ENCODE measurements at places on chromosomes 2 and 18. TPM values are rescaled to one million over a fixed set of nuclear protein-coding genes. Genes with fewer than 3 reads are reported as not detected.

DNA sequence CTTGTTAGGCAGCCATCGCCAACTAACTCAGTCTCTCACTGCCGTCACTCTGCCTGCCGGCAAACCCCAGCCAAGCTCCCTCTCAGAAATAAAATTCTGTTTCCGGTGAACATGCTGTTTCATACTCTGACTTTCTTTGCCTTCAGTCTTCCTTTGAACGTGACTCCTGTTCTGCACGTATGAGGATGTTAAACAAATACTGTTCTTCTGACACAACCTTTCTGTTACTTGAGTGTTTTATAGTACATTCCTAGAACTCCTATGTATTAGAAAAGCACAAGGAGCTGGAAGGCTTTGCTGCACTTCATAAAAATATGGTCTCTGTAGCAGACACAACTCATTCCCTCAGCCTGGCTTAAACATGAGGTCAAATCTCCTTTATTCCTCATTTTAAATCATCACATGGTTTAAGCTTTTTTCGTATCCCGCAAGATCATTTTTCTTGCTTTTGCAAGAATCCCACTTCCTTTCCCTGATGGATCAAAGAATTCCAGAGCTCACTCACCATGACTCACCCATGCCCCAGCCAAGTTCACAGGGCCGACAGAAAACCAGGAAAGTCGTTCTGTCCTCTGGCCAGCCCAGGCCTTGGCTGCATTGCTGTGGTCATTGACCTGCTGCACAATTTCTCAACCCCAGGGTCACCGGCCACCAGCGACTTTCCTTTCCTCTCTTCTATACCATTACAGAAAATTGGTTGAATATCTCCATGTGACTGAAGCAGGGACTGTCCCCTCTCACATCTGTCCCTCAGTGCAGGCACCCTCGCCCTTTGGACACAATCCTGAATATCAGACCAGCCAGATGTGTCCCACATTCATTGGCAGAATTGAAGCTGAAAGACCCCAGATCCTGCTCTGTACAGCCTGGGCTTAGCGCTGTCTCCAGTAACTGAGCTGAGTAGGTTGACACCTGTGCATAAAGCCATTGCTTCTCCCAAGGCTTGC, 183.1 kb upstream of the ARL4C start:
- no peaks in the 10 kb centered on the region for H3K36me3 ChIP-seq
- no peak overlapping the region for H3K4me3 ChIP-seq
- DNase-seq: no peak
- peak overlapping the region; percentile 27 for H3K27ac ChIP-seq
- no peaks in the 10 kb centered on the region for H3K27me3 ChIP-seq

- H3K4me3 ChIP-seq: no peak overlapping the region
- DNase-seq: no peak
- no peak overlapping the region for H3K27ac ChIP-seq
- no peaks in the 10 kb centered on the region for H3K36me3 ChIP-seq
Observed at GRCh38 chr2:180520921-180521581, 459.4 kb upstream of the UBE2E3 start.

DNA sequence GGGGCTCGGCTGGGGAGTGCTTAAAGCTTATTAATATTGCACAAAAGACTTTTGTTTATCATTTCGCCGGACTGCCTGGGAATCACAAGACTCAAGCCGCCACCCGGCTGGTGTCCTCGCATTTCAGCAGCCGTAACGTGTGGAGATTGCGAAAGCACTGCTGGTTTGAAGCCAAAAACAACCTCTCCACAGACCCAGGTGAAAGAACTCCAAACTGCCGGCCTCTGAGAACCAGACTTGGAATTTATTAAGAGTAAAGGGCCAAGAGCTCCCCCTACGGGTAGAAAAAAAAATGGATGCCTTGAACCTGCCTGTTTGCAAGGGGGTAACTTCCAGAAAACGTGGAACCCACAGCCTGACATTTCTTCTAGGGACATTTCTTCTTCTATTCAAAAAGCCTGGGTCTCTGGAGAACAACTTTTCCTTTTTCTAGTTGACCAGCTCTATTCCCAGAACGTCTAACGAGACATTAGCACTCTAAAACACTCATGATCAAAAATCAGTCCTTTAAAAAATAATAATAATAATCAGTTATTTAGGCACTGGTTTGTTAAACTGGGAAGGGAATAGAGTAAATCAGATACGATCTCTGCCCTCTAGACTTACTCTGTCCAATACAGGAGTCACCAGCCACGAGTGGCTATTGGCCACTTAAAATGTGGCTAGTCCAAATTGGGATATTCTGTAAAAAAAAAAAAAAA, 216.3 kb downstream of the C1D start:
- H3K27me3 ChIP-seq: no peaks in the 10 kb centered on the region
- no peak overlapping the region for H3K27ac ChIP-seq
- peak; percentile 73 for DNase-seq
- no peaks in the 10 kb centered on the region for H3K36me3 ChIP-seq
- H3K4me3 ChIP-seq: peak overlapping the region; percentile 8

GRCh38 chr18:13272416-13272815, 53.9 kb downstream of the LDLRAD4 start:
- H3K27me3 ChIP-seq: no peaks in the 10 kb centered on the region
- DNase-seq: no peak
- H3K36me3 ChIP-seq: no peaks in the 10 kb centered on the region

GRCh38 chr2:226524381-226524843, 275.2 kb downstream of the IRS1 start:
- no peaks in the 10 kb centered on the region for H3K27me3 ChIP-seq
- H3K4me3 ChIP-seq: no peak overlapping the region
- DNase-seq: no peak
- H3K36me3 ChIP-seq: no peaks in the 10 kb centered on the region

DNA sequence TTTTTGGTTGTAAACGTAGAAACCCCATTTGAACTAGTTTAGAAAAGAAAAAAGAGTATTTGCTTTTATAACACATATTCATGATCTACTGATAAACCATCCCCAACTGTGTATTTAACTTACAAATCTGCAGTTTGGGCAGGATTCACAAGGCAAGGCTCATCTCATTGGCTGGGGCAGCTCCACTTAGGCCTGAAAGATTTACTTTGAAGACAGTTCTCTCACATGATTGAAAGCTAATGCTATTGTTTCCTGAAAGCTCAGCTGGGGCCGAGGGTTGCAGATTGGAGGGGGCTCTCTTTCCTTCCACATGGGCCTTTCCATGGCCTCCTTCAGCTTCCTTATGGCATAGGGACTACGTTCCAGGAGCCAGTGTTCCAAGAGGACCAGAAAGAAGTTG, 47.4 kb downstream of the ARHGAP15 start:
- no peaks in the 10 kb centered on the region for H3K4me1 ChIP-seq
- H3K4me3 ChIP-seq: no peak overlapping the region
- DNase-seq: no peak
- no peak overlapping the region for H3K27ac ChIP-seq

DNA sequence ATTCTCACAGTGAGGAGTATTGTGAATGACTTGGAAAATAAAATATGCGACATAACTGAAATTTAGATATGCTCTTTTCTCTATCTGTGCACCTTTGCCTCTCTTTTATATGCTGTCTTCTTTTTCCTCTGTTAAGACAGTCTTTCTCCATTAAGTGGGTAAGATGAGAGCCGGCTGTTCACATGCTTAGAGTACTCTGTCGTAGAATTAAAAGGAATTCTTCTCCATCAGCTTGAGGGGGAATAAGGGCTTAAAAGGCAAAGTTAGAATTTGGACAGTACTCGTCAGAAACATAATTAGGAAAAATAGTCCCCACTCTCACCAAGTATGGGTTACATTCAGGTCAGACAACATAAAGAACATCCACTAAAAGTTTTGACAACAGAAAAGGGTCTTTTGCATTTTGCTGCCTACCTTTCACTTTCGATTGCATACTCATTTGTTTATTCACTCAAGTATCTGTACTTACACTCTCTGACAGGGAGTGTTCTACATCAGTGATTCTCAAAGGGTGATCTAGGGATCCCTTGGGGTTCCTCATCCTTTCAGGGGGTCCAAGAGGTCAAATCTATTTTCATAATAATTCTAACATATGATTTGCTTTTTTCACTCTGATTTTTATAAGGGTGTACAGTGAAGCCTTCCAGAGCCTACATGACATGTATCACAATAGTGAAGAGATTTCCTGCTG, 48.0 kb downstream of the ARHGAP15 start:
- H3K27me3 ChIP-seq: no peaks in the 10 kb centered on the region
- no peaks in the 10 kb centered on the region for H3K36me3 ChIP-seq
- no peak for DNase-seq
- H3K4me1 ChIP-seq: no peaks in the 10 kb centered on the region
- H3K4me3 ChIP-seq: no peak overlapping the region
- no peak overlapping the region for H3K27ac ChIP-seq

DNA sequence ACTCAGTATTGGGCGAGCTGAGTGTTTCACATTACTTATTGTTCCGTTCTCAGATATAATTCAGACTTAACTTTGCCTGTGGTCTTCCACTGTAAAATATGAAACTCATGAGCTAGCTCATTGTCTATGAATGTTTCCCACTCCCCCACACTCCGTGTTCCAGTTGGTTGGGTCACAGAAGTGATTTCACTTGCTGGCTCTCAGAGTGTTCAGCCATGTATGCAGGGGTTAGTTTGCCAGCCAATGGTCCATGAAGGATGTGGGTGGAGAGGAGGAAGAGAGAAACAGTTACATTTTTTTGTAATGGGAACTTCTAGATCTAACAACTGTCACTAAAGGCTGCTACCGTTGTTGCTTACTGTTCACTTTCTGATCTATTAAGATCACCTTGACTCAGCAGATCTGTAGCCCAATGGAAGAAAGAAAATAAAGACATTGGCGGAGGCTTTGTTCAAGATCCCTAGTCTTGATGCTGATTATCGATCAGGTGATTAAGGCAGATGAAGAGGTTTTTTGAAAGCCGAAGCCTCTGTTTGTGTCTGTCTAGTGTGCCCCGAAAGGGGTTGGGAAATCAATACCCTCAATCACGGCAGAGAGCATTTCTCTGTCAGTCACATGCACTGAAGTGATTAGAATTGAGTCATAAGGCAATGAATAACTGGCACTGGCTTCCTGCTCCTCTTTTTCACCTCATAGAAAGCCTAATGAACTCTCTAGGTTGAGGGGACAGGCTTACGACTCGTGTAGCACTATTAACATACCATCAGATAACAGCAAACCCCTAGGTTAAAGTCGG, 279.7 kb upstream of the FIGN start:
- H3K27ac ChIP-seq: no peak overlapping the region
- no peak overlapping the region for H3K4me3 ChIP-seq
- H3K36me3 ChIP-seq: no peaks in the 10 kb centered on the region
- H3K27me3 ChIP-seq: peaks cover 3% of the 10 kb centered on the region
- no peak for DNase-seq

- no peak overlapping the region for H3K27ac ChIP-seq
- H3K36me3 ChIP-seq: no peaks in the 10 kb centered on the region
- DNase-seq: no peak
- no peak overlapping the region for H3K4me3 ChIP-seq
- H3K27me3 ChIP-seq: no peaks in the 10 kb centered on the region
Observed at GRCh38 chr2:118202707-118203303, 114.5 kb downstream of the INSIG2 start.

DNA sequence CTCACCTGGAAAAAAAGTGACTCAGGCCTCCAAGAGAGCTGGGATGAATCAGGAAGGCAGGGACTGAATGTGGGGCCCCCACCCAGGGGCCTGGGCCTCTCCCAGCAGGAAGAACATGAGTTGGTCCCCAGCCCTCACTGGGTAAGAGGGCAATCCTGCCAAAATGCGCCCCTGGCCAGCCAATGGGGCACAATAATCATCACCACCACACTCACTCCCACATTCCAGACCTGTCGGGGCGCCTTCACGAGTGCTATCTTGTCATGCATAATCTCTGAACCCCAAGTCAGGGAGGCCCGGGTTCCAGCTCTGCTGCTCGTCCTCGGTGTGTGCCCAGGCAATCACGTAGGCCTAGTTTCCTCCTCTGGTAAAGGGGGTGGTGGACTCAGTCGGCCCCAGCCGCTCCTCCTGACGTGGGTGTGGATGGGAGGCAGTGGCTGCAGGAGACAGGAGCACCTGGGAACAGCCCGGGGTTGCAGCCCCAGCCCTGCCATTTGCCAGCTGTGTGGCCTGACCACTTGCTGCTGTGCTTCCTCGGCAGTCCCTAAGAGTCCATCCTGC, 115.1 kb downstream of the CYP26B1 start:
- peak overlapping the region; percentile 45 for H3K27ac ChIP-seq
- DNase-seq: peak; percentile 55
- H3K36me3 ChIP-seq: no peaks in the 10 kb centered on the region
- H3K4me3 ChIP-seq: peak overlapping the region; percentile 3
- no peaks in the 10 kb centered on the region for H3K27me3 ChIP-seq

DNA sequence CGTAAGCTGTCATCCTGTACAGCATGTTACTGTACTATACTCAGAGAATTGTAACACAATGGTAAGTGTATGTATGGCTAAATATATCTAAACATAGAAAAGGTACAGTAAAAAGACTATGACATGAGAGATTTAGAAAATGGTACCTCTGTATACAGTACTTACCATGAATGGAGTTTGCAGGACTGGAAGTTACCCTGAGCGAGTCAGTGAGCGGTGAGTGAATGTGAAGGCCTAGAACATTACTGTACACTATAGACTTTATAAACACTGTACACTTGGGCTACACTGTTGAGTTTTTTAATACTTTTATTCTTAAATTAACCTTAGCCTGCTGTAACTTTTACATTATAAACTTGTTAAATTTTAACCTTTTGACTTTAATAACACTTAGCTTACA, 1.5 kb downstream of the DDX18 start:
- H3K36me3 ChIP-seq: peaks cover 18% of the 10 kb centered on the region
- H3K4me1 ChIP-seq: peaks cover 6% of the 10 kb centered on the region
- H3K4me3 ChIP-seq: no peak overlapping the region
- DNase-seq: no peak
- H3K27me3 ChIP-seq: no peaks in the 10 kb centered on the region
- peak overlapping the region; percentile 89 for H3K27ac ChIP-seq

GRCh38 chr18:67509741-67510391, 6.7 kb downstream of the DSEL start:
- peaks cover 2% of the 10 kb centered on the region for H3K36me3 ChIP-seq
- H3K4me3 ChIP-seq: no peak overlapping the region
- no peaks in the 10 kb centered on the region for H3K27me3 ChIP-seq
- H3K4me1 ChIP-seq: no peaks in the 10 kb centered on the region

GRCh38 chr2:128511731-128512378, 193.2 kb upstream of the HS6ST1 start:
- H3K36me3 ChIP-seq: no peaks in the 10 kb centered on the region
- DNase-seq: no peak
- H3K4me3 ChIP-seq: no peak overlapping the region

GRCh38 chr2:43831543-43832294, 6.9 kb downstream of the ABCG5 start:
- no peak overlapping the region for H3K27ac ChIP-seq
- DNase-seq: no peak
- H3K4me3 ChIP-seq: no peak overlapping the region
- H3K36me3 ChIP-seq: no peaks in the 10 kb centered on the region
- H3K4me1 ChIP-seq: no peaks in the 10 kb centered on the region

Gene SCYGR4
- polyA plus RNA-seq: not detected

Gene UGT1A4
- 2.4 TPM for polyA plus RNA-seq

Gene PPP1R1C
- 3.0 TPM for polyA plus RNA-seq

Gene MTA3
- 34.3 TPM for polyA plus RNA-seq

Gene TTC27
- polyA plus RNA-seq: 16.9 TPM

Gene NAT8
- not detected for polyA plus RNA-seq

Gene IKZF2
- polyA plus RNA-seq: 8.2 TPM

Gene OXER1
- not detected for polyA plus RNA-seq
